ENCODE measurements at places on chromosomes 16 and 17.

GRCh38 chr16:48860341-48860740 is 250.4 kb upstream of the N4BP1 start:
- DNase-seq: peak; percentile 14

DNA sequence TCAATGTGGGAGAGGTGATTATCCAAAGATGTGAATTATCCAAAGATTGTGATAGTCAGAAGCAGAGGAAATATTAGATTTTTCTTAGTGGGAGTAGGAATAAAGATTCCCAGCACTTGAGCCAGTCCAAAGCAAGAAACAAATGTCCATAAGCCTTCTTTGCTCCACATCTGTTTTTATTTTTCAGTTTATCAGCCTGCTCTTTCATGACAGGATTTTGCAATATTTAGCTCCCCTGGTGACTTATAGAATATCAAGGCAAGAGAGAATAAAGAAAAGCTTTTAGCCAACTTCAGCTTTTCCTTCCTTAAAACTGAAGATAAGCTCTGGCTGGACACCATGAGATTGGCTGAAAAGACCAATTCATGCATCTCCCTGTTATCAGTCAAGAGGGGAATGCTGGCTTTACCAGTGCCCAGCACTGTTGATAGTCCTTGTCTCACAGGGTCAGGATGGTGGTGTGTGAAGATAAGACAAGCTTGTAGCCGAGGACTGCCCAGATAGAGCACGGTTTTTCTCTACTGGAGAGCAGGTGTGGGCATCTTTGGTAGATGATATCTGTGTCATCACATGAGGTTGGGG is 706.5 kb downstream of the KCNJ2 start:
- no peak for DNase-seq

DNA sequence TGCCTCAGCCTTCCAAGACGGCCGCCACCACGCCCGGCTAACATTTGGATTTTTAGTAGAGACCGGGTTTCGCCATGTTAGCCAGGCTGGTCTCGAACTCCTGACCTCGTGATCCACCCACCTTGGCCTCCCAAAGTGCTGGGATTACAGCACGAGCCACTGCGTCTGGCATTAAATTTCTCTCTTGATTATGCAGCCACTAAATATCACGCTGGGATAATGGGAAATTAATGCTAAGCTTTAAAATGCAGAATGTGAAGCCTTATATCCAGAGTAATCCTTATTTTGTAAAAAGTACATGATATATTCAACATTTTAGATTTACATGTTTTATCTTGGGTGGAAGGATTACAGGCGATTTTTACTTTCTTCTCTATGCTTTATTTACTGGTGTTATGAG is 89.2 kb downstream of the ANKRD11 start:
- no peak for DNase-seq

DNA sequence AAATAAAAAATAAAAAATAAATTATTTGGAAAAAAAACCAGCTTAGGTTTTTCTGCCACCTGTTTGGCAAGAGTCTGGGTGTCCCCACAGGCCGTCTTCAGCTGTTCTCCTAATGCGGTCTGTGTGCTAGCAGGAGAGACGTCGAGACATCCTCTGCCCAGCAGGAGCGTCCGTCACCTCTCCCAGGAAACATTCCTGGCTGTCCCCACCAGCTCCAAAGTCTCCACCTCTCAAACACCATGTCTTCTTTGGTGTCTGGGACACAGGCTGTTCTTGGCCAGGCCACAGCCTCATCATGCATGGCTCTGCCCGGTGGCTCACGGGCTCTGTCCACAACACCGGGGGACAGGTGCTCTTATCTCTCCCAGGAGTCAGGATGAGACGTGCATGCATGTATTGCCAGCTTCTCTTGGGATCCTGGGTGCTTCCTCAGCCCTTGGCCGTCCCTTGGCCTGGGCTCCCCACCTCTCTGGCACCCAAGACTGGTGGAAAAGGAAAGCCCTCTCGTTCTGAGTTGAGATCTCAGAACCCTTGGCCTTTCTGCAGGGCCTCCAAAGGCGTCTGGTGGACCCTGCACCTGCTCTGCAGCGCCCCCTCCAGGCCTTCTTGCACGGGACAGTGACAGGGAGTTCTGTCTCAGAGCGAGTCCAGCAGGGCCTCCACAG is 84.9 kb upstream of the CBX4 start:
- no peak for DNase-seq

DNA sequence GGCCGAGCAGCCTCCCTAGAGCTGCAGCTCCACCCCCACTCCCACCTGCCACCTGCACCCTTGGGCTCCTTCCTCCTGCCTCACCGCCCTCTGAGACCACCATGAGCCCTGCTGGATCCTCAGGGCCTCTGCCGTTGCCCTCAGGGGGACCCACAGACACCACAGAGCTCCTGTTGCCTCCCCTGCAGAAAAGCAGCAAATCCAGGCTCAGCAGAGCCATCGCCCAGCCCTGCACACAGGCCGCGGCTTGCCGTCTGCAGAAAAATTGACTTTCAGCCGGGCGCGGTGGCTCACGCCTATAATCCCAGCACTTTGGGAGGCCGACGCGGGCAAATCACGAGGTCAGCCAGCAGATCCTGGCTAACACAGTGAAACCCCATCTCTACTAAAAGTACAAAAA is 7.0 kb upstream of the PPP1R27 start:
- no peak for DNase-seq
